ENCODE measurements at places on chromosomes 2 and 18. TPM values are rescaled to one million over a fixed set of nuclear protein-coding genes. Genes with fewer than 3 reads are reported as not detected.
A peak's percentile ranks its signal among the peaks of the same experiment; 100 is the strongest.

Gene POMC
- total RNA-seq = 5.4 TPM

Gene HOXD10
- total RNA-seq = not detected

DNA sequence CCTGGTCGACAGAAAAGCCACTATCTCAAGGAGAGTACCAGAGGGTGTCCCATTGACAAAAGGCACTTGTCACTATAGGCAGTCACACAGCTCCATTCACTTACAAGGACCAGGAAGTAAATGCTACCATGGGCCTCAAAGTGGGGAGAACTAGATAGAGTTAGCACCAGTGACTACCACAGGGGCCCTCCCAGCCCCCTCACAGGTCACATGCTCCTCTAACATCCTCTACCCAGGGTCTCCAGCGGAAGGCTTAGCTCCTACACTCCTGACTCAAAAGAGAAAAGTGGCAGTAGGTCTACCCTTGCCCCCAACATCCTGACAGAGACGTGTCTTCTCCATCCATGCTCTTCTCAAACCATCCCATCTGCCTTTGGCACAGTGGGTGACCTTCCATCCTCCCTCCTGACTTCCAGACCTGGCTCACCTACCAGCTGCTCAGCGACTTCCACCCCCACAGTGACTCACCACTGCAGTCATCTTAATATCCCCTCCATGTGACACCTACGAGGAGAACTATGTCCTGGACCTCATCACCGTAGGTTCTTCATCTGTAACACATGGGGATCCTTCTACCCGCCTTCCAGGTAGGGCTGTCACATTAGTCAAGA is 5.6 kb upstream of the DNMT3A start:
- no peak for DNase-seq

DNA sequence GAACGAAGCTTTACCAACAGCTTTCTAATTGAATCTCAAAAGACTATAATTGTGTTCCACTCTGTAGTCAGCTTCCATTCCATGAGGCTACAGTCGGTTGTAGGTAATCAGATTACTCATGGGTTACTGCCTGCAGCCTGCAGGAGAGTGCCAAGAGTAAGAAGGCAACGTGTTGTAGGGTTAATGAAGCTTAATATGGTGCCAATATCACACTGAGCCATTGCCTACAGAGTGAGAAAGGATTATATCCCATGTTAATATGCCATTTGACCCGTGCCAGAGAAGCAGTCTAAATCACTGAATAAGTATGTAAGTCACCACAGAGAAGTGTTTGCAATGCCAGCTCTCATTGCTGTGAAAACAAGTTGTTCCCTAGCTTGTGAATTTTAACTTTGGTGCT is 734.5 kb upstream of the ACVR2A start:
- no peak for DNase-seq

Gene KIAA2012
- total RNA-seq = not detected

Gene ANO7
- total RNA-seq = 2.6 TPM

- DNase-seq = no peak
These were observed 3.7 kb downstream of the ODC1 start for GRCh38 chr2:10444463-10444862.

DNA sequence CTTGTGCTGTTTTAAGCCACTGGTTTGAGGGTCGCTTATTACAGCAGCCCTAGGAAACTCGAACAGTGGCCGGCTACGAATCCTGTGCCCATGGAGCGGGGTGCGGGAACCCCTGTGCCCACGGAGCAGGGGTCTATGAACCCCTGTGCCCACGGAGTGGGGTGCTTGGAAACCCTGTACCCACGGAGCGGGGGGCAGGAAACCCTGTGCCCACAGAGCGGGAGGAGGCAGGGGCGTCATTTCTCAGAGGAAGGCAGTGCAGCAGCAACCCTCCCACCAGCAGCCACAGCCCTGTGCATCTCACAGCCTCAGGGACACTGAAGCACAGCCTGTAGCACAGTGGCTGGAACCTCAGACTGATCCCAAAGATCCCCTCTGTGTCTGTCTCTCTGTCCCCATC is 34.2 kb upstream of the GPC1 start:
- DNase-seq = no peak

Gene ST6GAL2
- total RNA-seq = 0.19 TPM

Gene MAPK4
- total RNA-seq = 29.6 TPM

GRCh38 chr2:12004713-12005112 is 258.3 kb downstream of the LPIN1 start:
- DNase-seq = no peak

DNA sequence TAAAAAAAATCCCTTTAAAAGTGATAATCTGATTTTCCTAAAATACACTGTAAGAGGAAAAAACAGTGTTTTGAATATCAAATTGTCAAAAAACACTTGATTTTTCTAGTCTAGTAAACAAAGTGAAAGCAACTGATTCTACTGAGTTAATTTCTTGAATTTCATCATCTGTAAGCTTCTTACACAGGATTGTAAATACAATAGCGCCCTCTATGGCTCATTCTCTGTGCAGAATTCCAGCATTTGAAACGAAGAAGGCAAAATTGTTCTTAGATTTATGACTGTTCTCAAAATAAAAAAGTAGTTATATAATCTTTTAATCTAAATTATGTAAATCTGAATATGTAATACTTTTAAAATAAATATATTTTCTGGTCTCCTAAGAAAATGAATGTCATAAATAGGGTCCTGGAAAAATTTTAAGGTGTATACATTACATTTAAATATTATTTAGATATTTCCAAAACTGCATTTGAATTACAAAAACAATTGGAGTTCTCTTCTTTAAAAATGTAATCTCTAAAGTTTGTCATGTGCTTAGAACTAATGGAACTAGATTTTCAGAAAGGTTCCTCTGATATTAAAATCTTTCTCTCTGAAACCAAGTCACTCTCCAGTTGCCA is 176.9 kb upstream of the MC4R start:
- no peak for DNase-seq

GRCh38 chr2:218184331-218184730 is 17.6 kb upstream of the CXCR1 start:
- no peak for DNase-seq

Gene CLEC4F
- not detected for total RNA-seq

DNA sequence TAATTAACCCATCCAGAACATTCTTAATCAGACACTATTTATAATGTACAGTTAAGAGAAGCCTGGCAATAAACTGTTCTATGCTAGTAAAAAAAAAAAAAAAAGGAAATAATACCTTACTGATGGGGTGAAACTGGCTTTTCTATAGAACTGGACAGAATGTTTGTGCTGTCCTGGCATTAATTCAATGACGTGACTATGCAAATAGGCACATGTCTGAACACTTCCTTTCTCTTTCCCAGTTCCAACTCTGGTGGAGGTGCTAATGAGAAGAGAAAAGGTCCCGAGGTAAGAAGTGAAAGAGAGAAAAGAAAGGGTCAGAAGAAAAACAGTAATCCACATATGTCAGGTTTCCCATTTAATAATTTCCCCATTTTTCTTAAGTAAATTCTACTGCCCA is 508.4 kb downstream of the ZEB2 start:
- DNase-seq = no peak

- DNase-seq = no peak
These were observed 96.8 kb downstream of the GPD2 start for GRCh38 chr2:156532989-156533388.

Gene DCC
- total RNA-seq = not detected

Gene GAL3ST2
- not detected for total RNA-seq

DNA sequence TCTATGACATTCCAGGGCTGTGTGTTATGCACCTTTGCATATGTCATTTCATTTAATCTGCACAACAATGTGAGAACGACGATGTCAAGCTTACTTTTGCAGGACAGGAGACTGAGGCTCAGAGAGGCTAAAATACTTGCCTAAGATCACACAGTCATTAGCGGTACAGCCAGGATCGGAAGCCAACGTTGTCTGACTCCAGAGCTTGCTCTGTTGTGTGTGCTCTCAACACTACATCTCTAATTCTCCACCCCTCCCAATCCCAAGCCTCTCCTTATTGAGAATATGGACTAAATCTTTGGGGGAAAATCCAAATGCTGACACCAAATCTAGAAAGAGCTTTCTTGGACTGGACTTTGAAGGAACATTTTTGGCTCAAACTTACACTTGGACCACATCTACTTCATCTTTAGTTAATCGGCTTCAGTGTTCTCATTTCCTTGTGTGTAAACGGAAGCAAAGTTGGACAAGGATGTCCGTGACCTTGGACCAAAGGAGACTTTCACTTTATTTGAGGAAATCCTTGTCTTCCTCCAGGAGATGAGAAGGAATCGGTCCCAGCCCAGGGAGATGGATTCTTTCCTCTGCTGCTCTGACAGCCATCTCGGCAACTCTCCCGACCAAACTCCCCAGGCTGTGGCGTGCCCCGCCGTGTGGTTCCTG is 242.4 kb downstream of the LPIN1 start:
- peak; percentile 17 for DNase-seq

DNA sequence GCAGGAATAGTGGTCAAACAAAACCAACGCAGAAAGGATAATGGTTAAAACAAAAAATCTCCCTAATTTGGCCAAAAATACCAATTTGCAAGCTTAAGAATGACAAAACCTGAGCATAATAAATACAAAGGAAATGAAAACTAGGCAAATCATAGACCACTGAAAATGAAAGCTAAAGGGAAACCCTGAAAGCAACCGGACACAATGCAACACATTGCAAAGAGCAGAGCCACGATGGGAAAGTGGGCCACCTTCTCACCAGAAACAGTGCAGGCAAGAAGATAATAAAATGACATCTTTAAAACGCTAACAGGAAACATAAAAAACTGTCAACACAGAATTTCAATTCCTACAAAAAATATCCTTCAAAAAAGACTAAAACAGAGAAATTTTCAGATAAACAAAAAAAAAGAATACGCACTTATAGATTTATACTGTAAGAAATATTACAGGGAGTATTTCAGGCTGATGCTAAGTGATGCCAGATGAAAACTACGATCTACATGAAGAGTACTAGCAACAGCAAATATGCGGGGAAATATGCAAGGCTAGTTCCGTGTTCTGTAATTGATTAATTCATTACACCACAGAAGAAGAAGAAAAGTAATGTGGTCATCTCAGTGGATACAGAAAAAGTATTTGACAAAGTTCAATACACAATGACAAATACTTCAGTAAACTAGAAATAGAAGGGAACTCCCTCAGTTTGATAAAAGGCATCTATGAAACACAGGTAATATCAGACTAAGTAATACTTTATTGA is 239.5 kb downstream of the L3MBTL4 start:
- no peak for DNase-seq

DNA sequence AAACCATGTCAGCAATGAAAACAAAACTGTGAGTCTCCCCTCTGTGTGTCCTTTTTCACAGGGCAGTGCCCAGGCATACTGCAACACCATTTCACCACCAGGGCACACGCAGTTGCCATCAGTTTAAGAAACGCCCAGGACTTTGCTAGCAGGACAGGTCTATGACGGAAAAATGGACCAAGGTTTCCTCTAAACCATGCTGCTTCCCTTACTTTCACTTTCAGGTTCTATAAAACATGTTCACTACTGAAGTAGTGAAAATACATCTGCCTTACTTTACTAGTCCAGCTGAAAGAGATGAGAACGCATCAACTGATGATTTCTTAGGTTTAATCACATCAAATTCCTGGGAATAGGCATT is 110.5 kb downstream of the TCF4 start:
- no peak for DNase-seq

GRCh38 chr2:133292259-133292658 is 276.0 kb downstream of the NCKAP5 start:
- DNase-seq = no peak

Gene CNNM3
- total RNA-seq = 15.7 TPM

Gene ASAP2
- total RNA-seq = 16.2 TPM

DNA sequence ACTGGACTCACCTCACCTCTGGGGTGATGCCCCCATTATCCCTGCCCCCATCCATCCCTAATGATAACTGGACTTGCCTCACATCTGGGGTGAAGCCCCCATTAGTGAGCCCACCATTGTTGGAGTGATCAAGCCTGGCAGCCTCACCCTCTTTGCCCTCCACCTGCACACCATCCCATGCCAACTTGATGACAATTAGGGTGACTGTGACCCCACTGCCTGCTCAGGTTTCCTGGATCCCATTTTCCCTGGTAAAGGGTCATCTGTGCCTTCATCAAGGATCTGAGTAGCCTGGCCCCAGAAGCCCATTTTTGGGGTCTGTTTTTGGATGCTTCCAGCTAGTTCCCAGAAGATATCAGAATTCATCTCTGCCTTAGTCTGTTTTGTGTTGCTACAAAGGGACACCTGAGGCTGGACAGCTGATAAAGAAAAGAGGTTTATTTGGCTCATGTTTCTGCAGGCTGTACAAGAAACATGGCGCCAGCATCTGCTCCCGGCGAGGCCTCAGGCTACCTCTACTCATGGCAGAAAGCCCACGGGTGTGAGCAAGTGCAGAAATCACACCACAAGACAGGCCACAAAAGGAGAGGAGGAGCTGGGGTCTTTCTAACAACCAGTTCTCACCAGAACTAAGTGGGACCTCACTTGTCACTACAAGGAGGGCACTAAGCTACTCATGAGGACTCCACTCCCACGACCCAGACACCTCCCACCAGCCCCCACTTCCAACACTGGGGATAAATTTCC is 196.4 kb upstream of the TWIST2 start:
- no peak for DNase-seq

DNA sequence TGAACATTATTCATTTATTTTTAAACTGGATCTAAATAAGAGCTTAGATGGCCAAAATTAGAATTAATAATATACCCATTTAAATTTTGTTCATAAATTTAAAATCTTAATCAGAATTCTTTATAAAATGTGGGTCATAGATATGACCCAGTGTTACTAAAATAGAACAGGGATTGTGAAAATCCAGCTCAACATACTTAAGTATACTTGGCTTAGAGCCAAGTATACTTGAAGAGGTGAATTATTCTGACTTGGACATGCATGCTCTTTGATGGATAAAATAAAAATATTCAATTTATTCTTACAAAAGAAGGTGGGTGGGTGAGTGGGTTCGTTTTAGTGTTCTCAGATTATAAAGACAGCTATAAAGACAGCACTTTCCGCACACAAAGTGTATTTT is 70.7 kb downstream of the SPOPL start:
- no peak for DNase-seq

Gene TIGD1
- total RNA-seq = 2.6 TPM

Gene ZNF385B
- total RNA-seq = 2.8 TPM

Gene PJVK
- total RNA-seq = 1.9 TPM

GRCh38 chr18:47817017-47817794 is 113.3 kb downstream of the SMAD2 start:
- DNase-seq = no peak

Gene IFT172
- total RNA-seq = 16.6 TPM

Gene TCF23
- 0.13 TPM for total RNA-seq

GRCh38 chr2:39411181-39411944 is 25.7 kb downstream of the MAP4K3 start:
- no peak for DNase-seq

GRCh38 chr2:62348700-62349099 is 152.8 kb downstream of the B3GNT2 start:
- no peak for DNase-seq

DNA sequence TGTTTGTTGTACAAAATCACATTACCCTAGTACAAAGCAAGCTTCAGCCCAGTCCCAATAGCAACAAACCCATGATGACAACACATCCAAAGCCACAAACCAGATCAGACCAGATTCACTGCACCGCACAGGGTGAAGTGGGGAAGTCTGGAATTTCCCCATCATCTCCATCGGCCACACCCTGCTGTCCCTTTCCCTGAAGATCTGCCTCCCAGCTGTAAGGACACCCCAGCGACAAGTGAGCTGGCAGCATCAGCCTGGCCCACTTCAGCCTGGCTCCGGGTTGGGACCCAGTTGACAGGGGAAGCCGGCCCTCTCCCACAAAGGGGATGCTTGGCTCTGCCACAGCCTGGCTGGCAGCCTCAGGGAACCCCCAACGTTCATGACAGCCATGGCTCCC is 207.6 kb downstream of the MGAT5 start:
- no peak for DNase-seq
